ENCODE measurements at places on chromosomes 5 and 9.

DNA sequence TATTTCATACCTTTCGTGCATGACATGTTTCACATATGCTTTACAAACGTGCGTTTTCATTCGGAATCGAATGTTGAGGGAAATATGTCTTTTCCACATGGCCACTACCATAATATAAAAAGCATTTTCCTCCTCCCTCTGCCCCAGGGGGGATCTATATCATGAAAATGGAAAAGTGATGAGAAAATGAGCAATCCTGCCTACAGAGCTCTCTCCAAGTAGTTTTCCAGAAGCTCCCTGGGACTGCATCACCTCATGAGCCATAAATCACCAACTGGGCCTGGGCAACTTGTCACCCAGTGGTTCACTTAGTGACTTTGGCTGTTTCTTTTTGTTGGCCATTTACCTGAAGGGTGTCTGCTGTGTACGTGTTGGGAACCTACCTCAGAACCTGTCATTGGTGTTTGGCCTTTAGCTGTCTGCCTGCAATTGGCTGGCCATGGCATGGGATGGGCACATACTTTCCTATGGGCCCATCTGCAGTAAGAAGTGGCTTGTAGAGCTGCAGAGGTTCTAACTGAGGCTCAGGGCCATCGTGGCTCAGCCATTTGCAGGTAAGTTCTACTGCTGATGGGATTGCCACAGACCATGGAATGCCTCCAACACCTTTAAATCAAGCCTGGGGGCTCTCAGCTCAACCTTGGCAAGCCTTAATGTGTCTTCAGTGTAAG, 9.5 kb upstream of the TIFAB start:
- H3K4me3 ChIP-seq: no peak overlapping the region
- H3K27me3 ChIP-seq: peaks cover 20% of the 10 kb centered on the region
- H3K4me1 ChIP-seq: peaks cover 21% of the 10 kb centered on the region
- H3K27ac ChIP-seq: no peak overlapping the region
- DNase-seq: no peak

DNA sequence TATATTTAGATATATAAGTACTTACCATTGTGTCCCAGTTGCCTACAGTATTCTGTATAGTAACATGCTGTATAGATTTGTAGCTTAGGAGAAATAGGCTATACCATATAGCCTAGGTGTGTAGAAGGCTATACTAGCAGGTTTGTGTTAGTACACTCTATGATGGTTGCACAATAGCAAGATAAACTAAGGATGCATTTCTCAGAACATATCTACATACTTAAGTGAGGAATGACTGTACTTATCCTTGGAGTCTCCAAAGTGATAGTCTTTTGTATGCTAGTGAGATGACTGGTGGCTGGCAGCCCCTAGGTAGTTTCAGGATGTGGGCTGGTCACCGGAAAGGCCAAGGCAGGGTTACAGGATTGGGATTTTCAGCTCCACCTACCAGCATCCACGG, 208.7 kb downstream of the ARHGEF28 start:
- H3K4me3 ChIP-seq: no peak overlapping the region
- H3K36me3 ChIP-seq: no peaks in the 10 kb centered on the region
- H3K27me3 ChIP-seq: no peaks in the 10 kb centered on the region
- DNase-seq: no peak
- H3K4me1 ChIP-seq: no peaks in the 10 kb centered on the region

DNA sequence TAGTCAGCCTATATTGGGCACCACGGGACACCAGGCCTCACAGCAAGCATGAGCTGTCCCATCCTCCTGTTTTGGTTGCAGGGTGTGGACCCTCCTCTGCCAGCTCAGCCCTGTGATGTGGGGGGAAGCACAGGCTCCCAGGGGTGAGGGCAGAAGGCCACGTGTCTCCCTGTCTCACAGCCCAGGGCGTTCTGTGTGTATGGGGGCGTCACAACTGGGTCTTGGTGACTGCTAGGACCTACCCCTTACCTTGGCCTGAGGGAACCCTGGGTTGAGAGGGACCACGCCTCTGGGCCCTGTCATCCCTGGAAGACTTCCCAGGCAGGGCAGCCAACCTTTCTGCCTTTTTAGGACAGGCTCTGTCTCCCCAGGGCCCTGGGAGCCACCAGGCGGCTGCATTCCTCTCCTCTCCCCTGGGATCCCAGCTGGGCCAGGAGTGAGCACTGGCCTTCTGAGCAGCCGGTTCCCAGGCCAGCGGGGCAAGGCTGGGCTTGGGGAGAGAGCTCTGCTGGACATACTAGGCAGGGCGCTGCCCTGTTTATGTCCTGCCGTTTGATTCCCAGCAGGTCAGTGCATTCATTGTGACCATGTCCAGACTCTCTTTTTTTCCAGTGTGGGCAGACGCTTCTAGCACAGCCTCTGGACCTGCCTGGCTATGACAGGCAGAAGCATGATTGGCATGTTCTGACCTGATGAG, 97.4 kb downstream of the DAB2IP start:
- H3K4me1 ChIP-seq: peaks cover 99% of the 10 kb centered on the region
- no peak overlapping the region for H3K4me3 ChIP-seq
- peak overlapping the region; percentile 93 for H3K27ac ChIP-seq
- no peaks in the 10 kb centered on the region for H3K36me3 ChIP-seq

DNA sequence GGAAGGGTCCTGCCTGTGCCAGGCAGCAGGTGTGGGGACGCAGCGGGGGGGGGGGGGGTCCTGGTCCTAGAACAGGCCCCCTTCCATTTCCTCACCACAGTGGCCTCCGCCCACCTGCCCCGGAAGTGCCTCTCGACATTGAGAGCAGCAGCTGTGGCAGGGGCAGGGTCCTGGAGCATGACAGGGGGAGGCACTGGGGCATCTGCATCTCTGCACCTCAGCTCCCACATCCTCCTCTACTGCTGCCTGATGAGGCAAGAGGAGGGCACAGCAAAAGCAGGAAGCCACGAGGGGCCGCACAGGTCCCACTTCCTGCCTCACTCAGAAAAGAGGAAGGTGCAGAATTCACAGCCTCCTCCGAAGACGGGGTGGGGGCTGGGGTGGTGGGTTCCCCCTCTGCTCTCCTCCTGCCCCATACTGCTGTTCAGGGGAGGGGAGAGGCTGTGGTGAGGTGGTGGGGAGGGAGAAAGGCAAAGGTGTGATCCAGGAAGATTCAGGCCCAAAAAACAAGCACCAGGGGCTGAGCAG, 14.8 kb downstream of the AKNA start:
- peak overlapping the region; percentile 3 for H3K27ac ChIP-seq
- H3K4me3 ChIP-seq: no peak overlapping the region
- H3K4me1 ChIP-seq: peaks cover 10% of the 10 kb centered on the region
- peak; percentile 57 for DNase-seq
- H3K36me3 ChIP-seq: peaks cover 82% of the 10 kb centered on the region

DNA sequence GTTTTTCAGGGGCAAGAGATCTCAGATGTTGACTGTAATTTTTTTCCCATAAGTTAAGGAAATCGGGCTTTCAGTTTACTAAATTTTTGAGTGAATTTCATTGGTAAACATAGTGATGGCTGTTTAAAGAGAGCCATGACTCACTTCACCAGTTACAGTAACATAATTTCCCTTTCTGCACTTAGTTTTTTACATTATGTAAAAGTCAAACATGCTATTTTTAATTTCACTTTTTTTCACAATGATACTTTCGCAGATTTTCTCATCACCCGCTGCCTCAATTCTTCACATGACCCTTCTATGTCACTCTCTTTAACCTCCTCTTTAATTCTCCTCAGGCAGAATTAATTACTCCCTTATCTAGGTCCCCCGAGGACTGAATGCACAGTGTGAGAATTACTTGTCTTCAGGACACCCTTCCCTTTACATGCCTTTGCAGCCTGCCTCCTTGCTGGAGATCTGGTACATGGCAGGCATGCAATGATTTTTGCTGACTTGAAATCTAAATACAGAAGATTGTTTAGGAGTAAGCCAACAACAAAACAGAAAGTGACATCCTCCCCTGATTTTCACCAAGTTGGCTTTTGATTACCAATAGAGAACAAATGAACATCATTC, 217.5 kb upstream of the S1PR3 start:
- no peak for DNase-seq
- no peaks in the 10 kb centered on the region for H3K36me3 ChIP-seq
- peaks cover 12% of the 10 kb centered on the region for H3K4me1 ChIP-seq
- no peak overlapping the region for H3K27ac ChIP-seq

DNA sequence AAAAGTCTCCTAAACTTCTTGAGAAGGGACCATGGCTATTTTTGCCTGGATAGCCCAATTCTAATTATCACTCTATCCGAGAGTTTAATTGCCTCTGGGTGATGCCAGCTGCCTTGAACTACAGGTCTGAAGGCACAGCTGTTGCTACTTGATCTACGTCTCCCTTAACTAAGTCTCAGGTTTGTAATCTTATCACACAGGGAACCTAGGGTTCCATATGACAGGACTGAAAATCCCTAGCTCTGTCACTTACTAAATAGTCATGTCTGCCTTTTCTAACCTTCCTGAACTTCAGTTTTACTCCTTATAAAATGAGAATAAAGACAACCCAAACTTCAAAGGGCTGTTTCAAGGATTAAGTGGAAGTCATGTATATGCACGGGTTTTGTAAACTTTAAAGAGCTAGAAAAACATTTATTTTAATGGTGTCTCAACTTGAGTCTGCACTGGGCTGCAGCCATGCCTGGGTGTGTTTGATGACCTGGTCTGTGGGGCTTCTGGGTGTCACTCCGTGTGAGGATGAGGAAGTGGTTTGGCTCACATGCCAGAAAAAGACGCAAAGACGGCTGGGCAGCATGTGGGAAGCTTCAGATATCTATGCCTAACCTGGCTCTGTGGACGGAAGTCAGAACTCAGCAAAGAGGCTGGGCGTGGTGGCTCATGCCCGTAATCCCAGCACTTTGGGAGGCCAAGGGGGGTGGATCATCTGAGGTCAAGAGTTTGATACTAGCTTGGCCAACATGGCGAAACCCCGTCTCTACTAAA, 129.3 kb upstream of the SLC44A1 start:
- no peak overlapping the region for H3K4me3 ChIP-seq
- no peaks in the 10 kb centered on the region for H3K36me3 ChIP-seq
- H3K27me3 ChIP-seq: no peaks in the 10 kb centered on the region
- peak; percentile 68 for DNase-seq

- no peaks in the 10 kb centered on the region for H3K4me1 ChIP-seq
- H3K27me3 ChIP-seq: no peaks in the 10 kb centered on the region
- no peak for DNase-seq
- no peaks in the 10 kb centered on the region for H3K36me3 ChIP-seq
These were observed 17.4 kb upstream of the C9orf72 start for GRCh38 chr9:27590651-27591050.

- DNase-seq: no peak
- no peaks in the 10 kb centered on the region for H3K27me3 ChIP-seq
- H3K36me3 ChIP-seq: no peaks in the 10 kb centered on the region
- no peak overlapping the region for H3K27ac ChIP-seq
These were observed 18.1 kb upstream of the RNF145 start for GRCh38 chr5:159227452-159227851.

- H3K27me3 ChIP-seq: no peaks in the 10 kb centered on the region
- H3K27ac ChIP-seq: no peak overlapping the region
- H3K36me3 ChIP-seq: no peaks in the 10 kb centered on the region
- DNase-seq: no peak
- no peaks in the 10 kb centered on the region for H3K4me1 ChIP-seq
- H3K4me3 ChIP-seq: no peak overlapping the region
These were observed 472.3 kb downstream of the HINT1 start for GRCh38 chr5:130692770-130693169.

DNA sequence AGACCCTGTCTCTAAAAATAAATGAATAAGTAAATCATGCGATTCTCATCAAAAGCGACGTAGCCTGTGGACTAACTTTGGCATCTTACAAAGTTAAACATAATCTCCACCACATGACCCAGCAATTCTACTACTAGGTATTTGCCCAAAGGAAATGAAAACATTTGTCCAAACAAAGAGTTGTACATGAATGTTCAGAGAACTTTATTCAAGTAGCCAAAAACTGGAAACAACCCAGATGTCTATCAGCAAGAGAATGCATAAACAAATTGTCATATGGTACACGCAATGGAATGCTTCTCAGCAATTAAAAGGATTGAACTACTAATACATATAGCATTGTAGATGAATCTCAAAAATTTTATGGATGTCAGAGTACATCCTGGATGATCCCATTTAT, 82.6 kb downstream of the ADRB2 start:
- H3K36me3 ChIP-seq: no peaks in the 10 kb centered on the region
- H3K27ac ChIP-seq: no peak overlapping the region
- no peak overlapping the region for H3K4me3 ChIP-seq
- H3K4me1 ChIP-seq: no peaks in the 10 kb centered on the region
- no peak for DNase-seq
- H3K27me3 ChIP-seq: no peaks in the 10 kb centered on the region

DNA sequence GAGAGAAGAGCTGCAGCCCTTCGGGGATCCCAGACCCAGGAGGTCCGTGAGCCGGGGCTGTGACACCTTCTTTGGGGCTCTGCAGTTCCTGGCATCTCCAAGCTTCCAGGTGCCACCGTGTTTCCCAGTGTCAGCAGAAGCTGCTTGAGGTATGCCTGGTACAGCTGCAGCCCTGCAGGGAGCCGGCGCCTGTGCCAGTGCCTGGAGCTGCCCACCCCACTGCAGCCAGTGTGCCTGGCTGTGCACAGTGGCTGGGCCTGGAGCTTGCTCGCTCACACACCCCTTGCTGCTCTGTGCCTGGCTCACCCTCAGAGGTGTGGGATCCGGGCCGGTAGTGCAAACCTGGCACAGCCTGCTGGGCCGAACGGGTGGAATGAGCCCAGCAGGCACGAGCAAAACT, 65.5 kb downstream of the NACC2 start:
- H3K27ac ChIP-seq: no peak overlapping the region
- no peaks in the 10 kb centered on the region for H3K27me3 ChIP-seq
- no peaks in the 10 kb centered on the region for H3K36me3 ChIP-seq
- H3K4me3 ChIP-seq: no peak overlapping the region
- no peak for DNase-seq
- peaks cover 21% of the 10 kb centered on the region for H3K4me1 ChIP-seq

- no peaks in the 10 kb centered on the region for H3K4me1 ChIP-seq
- DNase-seq: no peak
- no peak overlapping the region for H3K4me3 ChIP-seq
- H3K27me3 ChIP-seq: no peaks in the 10 kb centered on the region
- H3K27ac ChIP-seq: no peak overlapping the region
- H3K36me3 ChIP-seq: no peaks in the 10 kb centered on the region
These were observed 163.8 kb downstream of the SEC61B start for GRCh38 chr9:99385814-99386279.

- no peaks in the 10 kb centered on the region for H3K27me3 ChIP-seq
- no peaks in the 10 kb centered on the region for H3K4me1 ChIP-seq
- peak overlapping the region; percentile 6 for H3K27ac ChIP-seq
These were observed 60.6 kb downstream of the SHB start for GRCh38 chr9:38008168-38009034.

GRCh38 chr5:139406963-139407362, 3.1 kb upstream of the SPATA24 start:
- H3K27ac ChIP-seq: no peak overlapping the region
- no peak for DNase-seq
- peaks cover 5% of the 10 kb centered on the region for H3K4me1 ChIP-seq
- H3K4me3 ChIP-seq: no peak overlapping the region
- H3K27me3 ChIP-seq: no peaks in the 10 kb centered on the region
- H3K36me3 ChIP-seq: no peaks in the 10 kb centered on the region

Measured in tibial artery (tissue), 4 donors.